AG10803 (cell line): ENCODE measurements at places on chromosomes 5 and 9.
A peak's percentile ranks its signal among the peaks of the same experiment; 100 is the strongest.

DNA sequence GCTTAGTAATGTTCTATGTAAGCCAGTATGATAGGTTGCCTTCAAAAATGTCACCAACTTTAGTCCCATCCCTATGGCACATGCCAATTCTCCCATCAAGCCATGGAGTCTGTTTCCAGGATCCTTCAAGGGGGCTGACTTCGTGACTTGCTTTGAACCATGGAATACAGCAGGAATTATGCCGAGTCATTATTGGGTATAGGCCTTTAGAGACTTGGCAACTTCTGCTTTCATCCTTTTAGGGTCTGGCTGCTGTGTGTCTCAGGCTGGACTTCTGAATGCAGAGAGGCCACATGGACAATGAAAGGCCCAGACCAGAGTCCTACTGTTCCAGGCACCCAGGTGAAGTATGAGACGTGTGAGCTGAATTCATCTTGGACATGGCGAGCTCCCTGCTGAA lies 109.8 kb downstream of the DENND1A start:
- DNase-seq = no peak

DNA sequence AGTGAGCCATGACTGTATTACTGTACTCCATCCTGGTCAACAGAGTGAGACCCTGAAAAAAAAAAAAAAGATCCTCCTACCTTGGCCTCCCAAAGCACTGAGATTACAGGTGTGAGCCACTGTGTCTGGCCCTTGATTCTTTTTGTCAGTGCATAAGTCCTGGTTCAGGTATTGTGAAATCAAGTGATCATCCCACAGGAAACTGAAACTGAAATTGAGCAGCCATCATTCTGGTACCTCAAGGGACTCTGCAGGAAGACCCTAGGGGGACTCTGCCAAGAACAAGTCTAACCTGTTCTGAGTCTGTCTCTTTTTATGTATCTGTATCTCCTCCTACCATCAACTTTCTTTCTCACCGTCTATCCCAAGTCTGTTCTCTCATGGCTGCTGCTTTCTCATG lies 1.9 kb upstream of the DCAF10 start:
- no peak for DNase-seq

GRCh38 chr5:67426961-67427849 lies 230.6 kb upstream of the CD180 start:
- DNase-seq = peak; percentile 11

DNA sequence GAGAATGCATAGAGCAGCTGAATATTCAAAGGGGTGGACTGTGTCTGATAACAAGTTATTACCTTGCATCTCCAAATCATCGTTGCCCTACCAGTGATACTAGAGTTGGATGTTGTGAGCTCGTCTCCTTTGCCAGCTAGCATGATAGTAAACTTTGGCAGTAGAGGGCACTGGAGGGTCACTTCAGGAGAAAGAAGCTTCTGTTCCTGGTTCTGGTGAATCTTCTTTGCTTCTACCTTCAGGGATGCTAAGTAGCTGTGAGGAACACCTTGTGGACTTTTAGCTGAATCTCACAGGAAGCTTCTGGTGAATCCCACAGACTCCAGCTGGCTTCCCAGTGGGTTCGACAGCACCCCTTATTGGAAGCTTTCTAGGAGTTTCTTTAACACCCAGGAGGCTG lies 626.6 kb upstream of the SGCD start:
- DNase-seq = peak; percentile 58

GRCh38 chr5:11903614-11904264 lies 507 bp downstream of the CTNND2 start:
- DNase-seq = no peak

- DNase-seq = no peak
These were observed 10.8 kb downstream of the C9orf50 start for GRCh38 chr9:129610213-129610472.

DNA sequence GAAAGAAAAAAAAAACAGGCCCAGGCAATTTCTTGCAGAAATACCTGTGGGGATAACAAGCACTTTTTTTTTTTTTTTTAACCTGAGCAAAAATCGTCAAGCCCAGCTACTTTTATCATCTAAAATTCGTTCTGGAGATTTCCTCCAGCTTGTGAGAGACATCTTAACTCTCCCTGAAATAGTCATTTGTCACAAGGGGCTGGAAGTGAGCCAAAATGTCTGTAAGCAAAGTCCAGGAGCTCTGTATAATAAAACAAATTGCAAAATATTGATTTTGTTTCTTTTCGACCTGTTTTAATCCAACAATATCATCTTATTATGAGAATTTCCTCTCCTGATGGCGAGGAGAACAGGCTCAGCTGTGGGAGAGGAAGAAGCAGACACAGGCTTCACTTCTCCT lies 168.4 kb downstream of the TTLL11 start:
- DNase-seq = no peak

GRCh38 chr9:128553728-128554127 lies 1.3 kb downstream of the SPTAN1 start:
- peak; percentile 86 for DNase-seq

GRCh38 chr5:56115589-56115988 lies 117.5 kb downstream of the ANKRD55 start:
- no peak for DNase-seq

DNA sequence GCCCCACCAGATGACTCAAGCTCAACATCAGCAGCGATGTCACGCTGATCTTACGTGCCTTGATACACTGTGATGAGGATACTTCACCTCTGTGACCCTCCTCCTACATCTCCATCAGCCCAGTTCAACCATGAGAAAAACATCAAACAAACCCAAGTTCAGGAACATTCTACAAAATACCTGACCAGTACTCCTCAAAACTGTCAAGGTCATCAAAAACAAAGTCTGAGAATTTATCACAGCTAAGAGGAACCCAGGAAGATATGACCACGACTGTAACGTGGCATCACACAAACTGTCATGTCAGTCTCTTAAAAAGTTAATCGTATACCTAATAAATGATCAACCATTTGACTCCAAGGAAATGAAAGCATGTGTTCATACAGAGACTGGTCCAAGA lies 90.8 kb downstream of the COL23A1 start:
- no peak for DNase-seq

DNA sequence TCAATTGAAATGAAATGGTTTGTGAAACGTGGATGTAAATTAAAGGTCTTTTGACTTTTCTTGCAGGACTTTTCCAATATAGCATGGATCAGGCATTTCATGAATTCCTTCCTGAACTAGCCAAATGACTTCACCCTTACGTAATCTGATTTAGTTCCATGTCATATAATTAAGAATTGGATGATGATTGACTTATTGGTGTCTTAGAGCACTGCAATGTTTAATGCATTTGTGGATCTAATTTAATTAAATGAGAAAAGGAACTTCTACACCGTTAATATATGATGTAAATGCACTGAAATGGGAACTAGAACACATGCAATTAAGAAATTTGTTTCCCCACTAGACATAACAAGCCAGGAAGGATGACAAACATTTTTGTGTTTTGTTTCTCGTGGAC lies 228.8 kb downstream of the FBXL7 start:
- DNase-seq = peak; percentile 62

DNA sequence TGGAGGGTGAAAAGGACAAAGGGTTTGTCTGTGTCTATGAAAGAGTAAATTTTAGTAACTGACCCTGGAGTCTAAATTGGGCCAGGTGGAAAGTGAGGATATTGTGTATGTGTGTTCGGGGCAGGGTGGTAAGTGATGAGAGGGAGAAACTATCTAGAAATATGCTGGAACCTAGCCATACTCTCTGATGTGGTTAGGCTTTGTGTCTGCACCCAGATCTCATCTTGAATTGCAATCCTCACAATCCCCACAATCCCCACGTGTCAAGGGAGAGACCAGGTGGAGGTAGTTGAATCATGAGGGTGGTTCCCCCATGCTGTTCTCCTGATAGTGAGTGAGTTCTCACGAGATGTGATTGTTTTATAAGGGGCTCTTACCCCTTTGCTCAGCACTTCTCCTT lies 60.6 kb downstream of the COMMD10 start:
- no peak for DNase-seq

- no peak for DNase-seq
These were observed 96.4 kb upstream of the TAF11L2 start for GRCh38 chr5:17401470-17402288.

DNA sequence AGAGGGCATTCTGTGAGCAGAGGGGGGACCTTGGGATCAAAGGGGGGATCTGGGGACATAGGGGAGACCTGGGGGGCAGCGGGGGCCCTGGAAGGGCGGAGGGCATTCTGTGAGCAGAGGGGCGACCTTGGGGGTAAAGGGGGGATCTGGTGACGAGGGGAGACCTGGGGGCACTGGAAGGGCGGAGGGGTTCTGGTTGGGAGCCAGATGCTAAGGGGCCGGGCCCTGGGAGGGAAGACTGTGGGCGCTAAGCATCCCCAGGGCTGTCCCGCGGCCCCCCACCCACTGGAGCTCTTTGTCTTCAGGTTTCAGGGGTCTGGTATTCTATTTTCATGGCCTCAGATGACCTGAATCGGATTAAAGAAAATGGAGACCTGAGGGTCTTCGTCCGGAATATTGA lies 748 bp downstream of the LCN9 start:
- DNase-seq = no peak

DNA sequence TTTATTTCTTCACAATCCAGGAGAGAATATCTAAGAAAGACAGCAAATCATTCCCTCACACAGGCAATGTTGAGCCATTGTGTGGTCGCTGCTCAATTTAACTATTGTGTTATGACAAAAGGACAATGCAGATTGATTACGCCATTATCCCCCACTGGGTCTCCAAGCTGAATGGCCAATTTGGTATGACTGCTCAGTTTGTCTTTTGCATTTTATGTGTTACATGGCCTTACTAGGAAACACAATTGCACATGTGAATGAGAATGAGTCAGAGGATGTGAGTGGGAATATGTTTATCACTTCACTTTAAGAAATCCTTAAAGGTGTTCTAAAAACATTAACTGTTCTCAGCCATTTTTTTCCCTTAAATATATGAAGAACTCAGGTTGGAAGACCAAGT lies 108.3 kb downstream of the FAM174A start:
- DNase-seq = no peak

GRCh38 chr5:43338862-43339261 lies 25.6 kb upstream of the HMGCS1 start:
- DNase-seq = no peak

DNA sequence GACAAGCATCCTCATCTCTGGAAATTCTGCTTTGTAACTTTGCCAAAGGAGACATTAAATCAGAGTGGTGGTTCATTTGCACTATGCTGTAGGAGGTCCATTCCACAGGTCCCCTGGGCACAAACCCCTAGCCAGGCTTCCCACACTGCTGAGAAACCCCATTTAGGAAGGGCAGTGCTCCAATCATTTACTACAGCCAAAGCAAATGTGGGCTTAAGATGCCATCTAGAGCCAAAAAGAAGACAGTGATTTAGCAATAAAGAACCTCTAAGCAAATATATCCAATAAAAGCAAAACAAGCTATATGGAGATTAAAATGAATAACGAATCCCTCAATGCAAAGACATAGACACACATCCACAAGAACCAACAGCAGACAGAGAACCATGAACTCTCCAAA lies 129.0 kb upstream of the ALDH1B1 start:
- DNase-seq = peak; percentile 34

- DNase-seq = peak; percentile 32
These were observed 191.5 kb upstream of the CLINT1 start for GRCh38 chr5:158050421-158050820.

- DNase-seq = no peak
These were observed 35.7 kb downstream of the LRRC70 start for GRCh38 chr5:62614355-62614754.

DNA sequence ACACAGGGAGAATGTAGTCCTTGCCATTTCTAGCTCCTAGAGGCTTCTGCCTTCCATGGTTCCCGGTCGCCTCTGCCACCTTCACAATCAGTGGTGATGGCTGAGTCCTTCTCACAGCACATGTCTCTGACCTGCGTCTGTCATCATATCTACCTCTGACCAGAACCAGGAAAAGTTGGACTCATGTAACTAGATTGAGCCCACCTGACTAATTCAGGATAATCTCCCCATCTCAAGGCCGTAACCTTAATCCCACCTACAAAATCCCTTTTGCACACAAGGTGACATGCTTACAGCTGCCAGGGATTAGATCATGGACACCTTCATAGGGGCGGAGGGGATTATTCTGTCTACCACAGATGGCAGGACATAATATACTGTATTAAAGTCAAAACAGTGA lies 375.6 kb downstream of the ICE1 start:
- no peak for DNase-seq

DNA sequence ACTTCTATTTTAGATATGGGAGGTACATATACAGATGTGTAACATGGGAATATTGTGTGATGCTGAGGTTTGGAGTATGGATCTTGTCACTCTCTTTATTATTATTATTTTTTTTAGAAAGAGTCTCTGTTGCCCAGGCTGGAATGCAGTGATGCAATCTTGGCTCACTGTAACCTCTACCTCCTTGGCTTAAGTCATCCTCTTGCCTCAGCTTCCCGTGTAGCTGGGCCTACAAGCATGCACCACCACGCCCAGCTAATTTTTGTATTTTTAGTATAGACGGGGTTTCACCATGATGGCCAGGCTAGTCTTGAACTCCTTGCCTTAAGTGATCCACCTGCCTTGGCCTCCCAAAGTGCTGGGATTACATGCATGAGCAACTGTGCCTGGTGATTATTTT lies 138.4 kb upstream of the SLC28A3 start:
- peak; percentile 2 for DNase-seq

DNA sequence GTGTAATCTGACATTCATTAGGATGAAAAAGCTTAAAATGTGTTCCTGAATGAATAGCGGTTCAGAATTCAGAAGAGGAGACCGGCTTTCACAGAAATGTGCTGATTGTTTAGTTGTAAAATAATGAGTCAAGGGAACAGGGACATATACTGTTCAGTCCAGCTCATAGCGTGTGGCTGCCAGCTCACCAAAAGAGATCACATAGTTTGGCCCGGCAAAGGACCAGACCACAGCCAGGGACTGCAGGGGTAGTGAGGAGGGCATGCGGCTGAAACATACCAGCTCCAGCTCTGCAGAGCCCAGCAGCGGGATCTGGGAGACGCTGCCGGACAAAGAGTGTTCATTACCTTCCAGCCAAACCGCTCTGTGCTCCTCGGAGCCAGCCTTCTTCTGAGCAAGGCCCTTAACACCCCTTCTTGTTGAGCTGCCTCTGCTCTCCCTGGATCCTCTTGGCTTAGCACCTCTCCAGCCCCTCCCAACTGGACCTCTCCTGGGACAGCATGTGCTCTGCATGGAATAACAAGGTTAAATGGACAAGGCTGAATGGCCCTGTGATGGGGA lies 116.8 kb upstream of the CNTLN start:
- DNase-seq = peak; percentile 83

GRCh38 chr5:3258050-3258449 lies 337.6 kb upstream of the IRX1 start:
- no peak for DNase-seq

- DNase-seq = no peak
These were observed 7.1 kb downstream of the BRD9 start for GRCh38 chr5:885529-885928.

DNA sequence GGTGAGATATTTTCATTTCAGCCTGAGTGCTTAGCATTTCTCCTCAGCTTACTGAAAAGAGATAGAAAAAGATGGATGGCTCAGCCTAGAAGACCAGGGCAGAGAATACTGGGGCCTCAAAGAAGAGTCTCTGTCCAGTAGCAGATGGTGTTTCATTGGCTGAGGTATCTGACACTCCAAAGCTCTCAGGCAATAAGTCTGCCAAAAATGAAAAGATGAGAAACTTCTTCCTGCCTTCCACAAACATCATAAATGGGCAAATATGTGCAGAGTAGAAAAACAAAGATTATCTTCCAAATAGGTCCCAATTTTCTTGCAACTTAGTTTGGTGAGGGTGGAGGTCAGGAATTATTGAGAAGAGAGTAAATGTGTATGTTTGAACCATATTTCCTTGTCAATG lies 87.4 kb upstream of the ICE1 start:
- no peak for DNase-seq

GRCh38 chr9:33992632-33993031 lies 56.1 kb downstream of the UBAP2 start:
- DNase-seq = no peak
